Esophagus squamous epithelium (tissue), 5 donors: ENCODE measurements at places on chromosomes 13 and 19. TPM values are rescaled to one million over a fixed set of nuclear protein-coding genes. Genes with fewer than 3 reads are reported as not detected.

Gene CD70
- 4.0 TPM for total RNA-seq

Gene BRME1
- total RNA-seq, result 1.8 TPM

DNA sequence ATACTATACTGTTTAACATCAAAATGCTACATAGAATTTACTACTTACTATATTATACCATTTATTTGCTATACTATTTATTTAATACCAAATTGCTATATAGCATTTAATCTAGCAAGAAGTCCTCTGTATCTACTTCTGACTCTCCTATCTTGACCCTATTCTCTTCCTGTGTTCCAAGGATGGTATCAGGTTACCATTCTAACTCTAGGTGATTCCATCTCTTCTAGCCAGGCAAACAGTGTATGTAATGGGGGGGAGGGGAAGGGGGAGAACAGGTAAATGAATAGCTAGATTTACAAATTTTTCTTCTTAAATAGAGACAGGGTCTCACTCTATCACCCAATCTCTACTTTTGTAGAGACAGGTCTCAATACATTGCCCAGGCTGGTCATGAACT, 200.3 kb downstream of the DIAPH3 start:
- H3K4me3 ChIP-seq, result no peak overlapping the region
- H3K27ac ChIP-seq, result no peak overlapping the region
- H3K4me1 ChIP-seq, result no peaks in the 10 kb centered on the region
- no peaks in the 10 kb centered on the region for H3K36me3 ChIP-seq
- no peaks in the 10 kb centered on the region for H3K27me3 ChIP-seq
- DNase-seq, result no peak

DNA sequence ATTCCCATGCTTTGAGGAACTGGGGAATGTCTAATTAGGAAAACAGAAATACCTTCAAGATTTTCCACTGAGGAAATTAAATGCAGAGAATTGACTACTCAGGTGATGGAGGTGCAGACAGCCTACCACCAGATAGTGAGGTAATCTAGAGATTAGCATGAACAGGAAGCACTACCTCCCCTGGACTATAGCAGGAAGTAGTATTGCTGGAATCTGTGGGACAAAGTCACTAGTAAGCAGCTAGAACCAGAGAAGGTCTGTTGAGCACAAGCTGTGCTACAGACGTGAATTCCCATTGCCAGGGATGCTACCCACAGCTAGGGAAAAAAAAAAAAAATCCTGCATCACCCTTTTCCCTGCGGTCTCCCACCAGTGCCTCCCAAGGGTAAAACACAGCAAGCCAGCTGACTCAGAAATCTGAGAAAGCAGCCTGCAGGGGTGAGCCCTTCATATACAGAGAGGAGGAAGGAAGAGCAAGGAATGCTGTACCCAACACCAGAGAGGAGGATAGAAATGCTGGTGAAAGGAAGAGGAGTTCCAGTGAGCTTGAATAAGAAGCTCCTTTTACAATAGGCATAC, 10.2 kb downstream of the ENOX1 start:
- no peaks in the 10 kb centered on the region for H3K27me3 ChIP-seq
- H3K36me3 ChIP-seq, result no peaks in the 10 kb centered on the region
- no peak overlapping the region for H3K27ac ChIP-seq
- no peak for DNase-seq

DNA sequence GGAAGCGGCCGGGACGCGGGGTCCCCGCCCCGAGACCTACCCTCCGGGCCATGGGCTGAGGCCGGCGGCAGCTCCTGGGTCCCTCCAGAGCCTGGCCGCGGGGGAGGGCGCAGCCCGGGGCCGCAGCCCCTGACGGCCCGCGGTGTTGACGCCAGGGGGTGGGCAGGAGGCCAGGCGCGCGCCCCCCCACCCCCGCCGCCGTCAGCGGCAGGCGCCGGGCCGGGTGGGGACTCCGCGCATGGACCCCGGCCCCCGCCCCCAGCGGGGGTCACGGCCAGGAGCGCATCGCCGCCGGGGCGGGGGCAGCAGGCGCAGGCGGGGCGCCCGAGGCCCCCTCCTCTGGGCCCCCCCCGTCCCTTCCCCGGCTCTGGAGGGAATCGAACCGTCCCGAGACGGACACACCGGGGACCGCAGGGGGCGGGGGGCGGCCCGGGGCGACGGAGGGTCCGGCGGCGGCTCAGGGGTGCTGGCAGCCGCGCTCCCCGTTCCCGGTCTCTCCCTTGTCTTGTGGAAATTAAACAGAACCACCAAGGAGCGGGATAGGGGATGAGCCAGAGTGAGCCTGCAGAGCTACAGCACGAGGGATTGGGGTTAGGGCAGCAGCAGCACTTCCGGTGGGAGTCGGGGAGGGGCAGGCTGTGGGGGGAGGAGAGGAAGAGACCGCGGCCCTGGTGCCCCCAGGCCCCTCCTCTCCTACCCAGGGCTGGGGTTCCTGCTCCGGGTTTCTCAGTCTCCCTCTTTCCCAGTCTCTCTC, at the start of gene MEIS3:
Gene MEIS3, minus strand, starts transcription at position 498 of the 754 bp plus-strand sequence. Its CDS starts 446 bp downstream, at position 52.
- no peaks in the 10 kb centered on the region for H3K36me3 ChIP-seq
- H3K27ac ChIP-seq, result peak within 1 kb of the TSS; percentile 19
